Smooth muscle cell of the pulmonary artery (primary cell): ENCODE measurements at places on chromosomes 7 and 10. TPM values are rescaled to one million over a fixed set of nuclear protein-coding genes. Genes with fewer than 3 reads are reported as not detected.

TMEM120A gene
- total RNA-seq: 18.1 and 28.2 TPM in 2 replicates

BMPER gene
- 18.8 and 40.1 TPM in 2 replicates for total RNA-seq

COL26A1 gene
- total RNA-seq: not detected in 2 replicates

EGR2 gene
- 0.36 and 1.7 TPM in 2 replicates for total RNA-seq

PHYHIPL gene
- not detected in 2 replicates for total RNA-seq

WDFY4 gene
- total RNA-seq: not detected in 2 replicates

PIP gene
- not detected in 2 replicates for total RNA-seq

PRSS2 gene
- not detected in 2 replicates for total RNA-seq

PON1 gene
- total RNA-seq: not detected in 2 replicates

TWIST1 gene
- total RNA-seq: 30.5 and 44.1 TPM in 2 replicates

HOXA6 gene
- total RNA-seq: 1.4 TPM in 1 of 2 replicates, not detected in the other

SYPL1 gene
- 62.2 and 90.4 TPM in 2 replicates for total RNA-seq
